ENCODE measurements at places on chromosomes 5 and 9.

DNA sequence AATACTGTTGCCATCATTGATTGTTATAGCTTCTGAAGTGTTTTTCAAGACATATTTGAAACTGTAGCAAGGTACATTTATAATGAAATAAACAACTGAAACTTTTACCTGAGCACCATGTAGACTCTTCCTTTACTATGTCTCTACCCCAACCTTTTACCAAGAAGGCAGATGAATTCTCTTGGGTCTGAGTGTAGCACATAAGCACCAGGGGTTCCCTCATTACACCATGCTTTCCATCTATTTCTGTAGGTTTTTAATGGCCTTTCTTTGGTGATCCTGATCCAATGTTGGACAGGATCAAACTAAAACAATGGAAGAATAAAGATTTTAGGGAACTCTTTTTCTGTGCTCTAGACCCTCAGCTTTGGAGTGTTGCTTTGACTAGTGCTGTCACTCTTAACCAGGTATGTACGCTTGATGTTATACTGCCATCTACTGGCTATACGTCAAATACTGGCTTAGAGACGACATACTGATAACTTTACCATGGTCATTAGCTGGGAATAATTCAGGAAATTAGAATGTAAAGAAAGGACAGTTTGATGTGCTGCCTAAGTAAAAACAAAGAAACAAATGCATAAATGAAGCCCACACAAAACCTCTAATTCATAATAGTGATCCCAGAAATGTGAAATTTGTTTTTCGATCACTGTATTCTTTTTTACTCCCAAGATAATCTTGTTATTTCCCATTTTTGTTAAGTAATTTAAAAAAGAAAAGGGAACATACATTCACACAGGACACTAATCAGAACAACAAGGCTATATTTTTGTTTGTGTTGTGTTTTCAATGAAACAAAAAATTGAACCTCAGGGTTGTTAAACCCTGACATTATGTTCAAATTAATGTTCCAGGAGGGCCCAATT lies 30.7 kb downstream of the IFNW1 start:
- peak; percentile 79 for DNase-seq

DNA sequence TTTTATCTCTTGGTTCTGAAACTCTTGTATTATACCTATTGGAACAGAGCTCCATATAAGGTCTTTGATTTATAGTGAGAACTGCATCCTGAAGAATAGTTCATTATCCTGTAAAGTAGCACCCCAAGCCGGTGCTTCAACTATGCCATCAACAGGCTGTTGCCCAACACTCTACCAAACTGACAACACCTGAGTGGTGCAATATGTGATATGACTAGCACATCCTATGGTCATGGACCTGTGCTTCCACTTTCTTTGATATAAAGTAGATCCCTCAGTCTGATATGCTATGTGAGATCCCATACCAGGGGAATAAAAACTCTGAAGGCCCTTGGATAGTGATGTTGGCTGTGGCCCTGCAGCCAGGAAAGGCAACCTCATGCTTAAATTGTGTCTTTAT lies 15.8 kb downstream of the CSF2 start:
- DNase-seq = no peak

GRCh38 chr5:158013939-158014338 lies 155.0 kb upstream of the CLINT1 start:
- peak; percentile 24 for DNase-seq

GRCh38 chr5:174177976-174178605 lies 132.6 kb downstream of the NSG2 start:
- DNase-seq = no peak

DNA sequence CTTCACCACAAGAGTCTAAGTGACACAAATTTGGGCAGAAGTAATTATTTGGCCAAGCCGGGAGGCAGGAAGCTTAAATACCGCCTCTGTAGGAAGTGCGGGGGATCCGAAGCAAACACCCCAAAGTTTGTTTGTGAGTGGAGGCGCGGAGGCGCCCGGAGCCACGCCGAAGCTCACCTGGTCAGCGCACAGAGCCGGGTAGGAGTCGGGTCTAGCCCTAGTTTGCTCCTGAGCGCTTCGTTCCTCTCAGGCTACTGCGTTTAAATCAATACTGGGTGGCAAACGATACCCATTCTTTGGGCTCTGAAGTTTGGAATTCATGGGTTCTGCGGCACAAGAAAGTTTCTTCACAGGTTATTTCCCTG lies 855 bp downstream of the MCC start:
- peak; percentile 15 for DNase-seq

GRCh38 chr5:34498572-34498971 lies 157.6 kb upstream of the RAI14 start:
- no peak for DNase-seq

- no peak for DNase-seq
Measured at GRCh38 chr5:155807884-155808576, 518.9 kb upstream of the SGCD start.

DNA sequence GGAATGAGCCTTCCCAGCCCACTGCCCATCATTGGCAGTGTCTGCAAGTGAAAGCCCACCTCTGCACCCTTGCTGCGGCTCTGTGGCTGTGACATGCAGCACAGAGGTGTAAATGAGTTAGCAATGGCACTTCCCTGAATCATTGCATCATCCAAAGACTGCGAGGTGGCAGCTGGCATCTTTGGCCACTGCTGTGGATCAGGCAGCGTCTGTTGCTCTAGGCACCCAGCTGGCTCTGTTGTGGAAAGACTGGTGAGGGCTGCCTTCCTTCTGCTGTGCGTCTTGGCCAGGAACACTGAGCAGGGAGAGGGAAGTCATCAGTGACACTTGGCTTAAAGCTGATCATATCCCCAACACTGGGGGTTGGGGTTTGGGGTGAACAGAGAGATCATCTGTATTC lies 64.5 kb downstream of the MFAP3 start:
- no peak for DNase-seq

DNA sequence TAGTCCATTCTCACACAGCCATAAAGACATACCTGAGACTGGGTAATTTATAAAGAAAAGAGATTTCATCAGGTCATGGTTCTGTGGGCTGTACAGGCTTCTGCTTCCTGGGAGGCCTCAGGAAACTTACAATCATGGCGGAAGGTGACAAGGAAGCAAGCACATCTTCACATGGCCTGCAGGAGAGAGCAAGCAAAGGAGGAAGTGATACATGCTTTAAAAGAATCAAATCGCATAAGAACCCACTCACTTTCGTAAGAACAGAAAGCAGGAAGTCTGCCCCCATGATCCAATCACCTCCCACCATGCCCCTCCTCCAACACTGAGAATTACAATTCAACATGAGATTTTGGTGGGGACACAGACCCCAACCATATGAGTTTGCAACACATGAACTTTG lies 5.1 kb upstream of the FBXO38 start:
- DNase-seq = no peak

DNA sequence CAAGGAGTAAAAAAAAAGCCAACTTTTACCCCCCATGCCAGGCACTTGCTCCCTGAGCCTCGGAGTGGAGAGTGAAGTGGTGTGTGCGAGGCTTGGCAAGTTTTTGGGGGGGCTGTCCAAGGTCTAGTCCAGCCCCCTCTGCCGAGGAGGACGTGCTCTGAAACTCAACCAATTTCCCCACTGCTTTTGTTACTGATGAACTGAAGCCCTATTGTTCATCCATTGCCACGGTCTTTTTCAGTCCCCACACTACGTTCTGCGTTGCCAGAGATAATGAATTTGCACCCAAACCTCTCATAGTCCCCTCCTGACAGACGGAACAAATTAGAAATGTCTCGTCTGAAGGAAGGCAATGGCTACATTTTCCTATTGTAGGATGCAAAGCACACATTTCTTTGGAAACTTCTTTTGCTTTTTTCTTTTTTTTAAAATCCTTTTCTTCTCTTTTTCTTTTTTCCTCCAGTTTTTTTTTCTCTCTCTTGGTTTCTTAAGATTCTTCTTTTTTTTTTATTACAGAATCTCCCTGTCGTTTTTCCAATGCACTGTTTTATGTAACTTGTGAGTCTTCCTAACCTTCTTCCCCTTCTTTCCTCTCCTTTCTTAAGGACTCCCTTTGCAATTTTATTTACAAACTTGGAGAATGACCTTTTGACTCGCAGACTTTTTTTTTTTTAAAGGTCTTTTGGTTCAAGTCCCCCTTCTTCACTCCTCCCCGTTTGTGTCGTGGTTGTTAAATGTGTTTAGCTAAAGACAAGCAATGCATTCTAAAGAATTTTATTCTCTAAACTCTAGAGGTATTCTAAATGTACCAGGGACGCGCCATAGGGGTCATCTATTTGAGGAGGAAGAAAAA lies 209.5 kb downstream of the MEF2C start:
- DNase-seq = no peak

All from ELR (cell line).